Right renal cortex interstitium (tissue), 3 donors: ENCODE measurements at places on chromosomes 16 and 17.

DNA sequence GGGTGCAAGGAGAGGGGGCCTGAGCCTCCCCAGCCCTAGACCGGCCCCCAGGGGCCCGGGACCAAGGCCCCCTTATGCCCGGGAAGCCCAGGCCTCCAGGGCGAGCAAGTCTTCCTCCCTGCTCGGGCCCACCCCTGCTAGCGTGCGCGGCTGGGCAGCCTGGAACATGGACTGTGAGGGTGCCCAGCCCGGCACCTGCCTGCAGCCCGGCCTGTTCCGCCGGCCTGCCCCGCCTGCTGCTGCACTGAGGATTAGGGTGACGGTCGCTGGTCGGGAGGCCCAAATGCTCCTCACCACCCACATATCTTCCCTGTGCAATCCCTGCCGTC lies 6.0 kb downstream of the HS3ST6 start:
- no peak for DNase-seq

- no peak for DNase-seq
Observed at GRCh38 chr17:82371333-82372248, at the start of gene UTS2R. Gene UTS2R (plus strand): TSS chr17:82371765. CDS start chr17:82374325, 2,560 bp downstream.

DNA sequence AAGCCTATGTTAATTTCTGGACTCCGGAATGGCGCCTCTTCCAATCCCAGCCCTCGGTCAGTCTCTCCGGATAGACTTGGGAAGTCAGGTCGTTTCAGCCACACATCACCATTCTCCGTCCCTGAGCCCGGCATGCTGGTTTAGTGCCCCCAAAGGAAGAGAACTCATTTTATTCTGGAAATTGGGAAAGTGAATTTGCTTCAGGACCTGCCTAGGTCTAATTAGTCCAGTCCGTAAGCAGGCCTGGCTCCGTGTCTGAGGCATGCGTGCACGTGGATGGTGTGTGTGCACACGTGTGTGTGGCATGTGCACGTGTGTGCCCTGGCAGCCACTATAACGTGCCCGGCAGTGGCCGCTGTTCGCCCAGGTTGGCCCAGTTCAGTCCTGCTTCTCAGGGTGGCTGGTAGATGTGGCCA lies 77.4 kb downstream of the RPA1 start:
- no peak for DNase-seq

GRCh38 chr17:42116705-42117396 lies 4.3 kb downstream of the KAT2A start:
- peak; percentile 67 for DNase-seq

DNA sequence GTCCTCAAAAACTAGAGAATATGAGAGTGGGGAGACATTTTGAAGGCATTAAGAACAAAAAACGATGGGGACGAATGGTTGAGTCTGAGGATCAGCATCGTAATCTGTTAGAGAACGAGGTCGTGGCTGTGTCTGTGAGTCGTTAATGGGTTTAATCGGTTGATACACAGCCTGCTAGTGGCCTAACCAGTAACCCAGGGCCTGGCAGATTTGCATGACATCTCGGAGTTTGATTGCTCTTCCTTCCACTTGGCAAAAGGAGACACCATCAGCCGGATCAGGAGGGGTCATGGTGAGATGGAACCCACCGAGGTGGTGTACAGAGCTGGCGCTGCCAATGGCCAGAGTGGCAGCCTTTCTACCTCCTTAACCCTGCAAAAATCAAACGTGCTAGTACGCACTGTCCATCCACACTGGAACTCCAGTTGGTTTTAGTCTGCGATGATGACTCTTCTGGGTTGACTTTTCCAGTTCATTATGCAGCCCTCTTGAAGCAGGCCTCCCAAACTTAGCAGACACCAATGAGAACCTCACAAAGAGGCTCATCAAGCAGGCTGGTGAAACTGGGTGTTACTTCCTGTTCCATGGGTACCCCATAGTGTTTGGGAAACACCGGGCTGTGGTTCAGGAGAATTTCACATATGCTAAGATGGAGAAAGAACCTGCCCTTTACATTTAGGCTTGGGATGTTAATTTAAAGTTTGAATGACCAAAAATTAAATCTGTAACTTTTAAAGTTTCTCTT lies 4.1 kb downstream of the HS3ST3B1 start:
- DNase-seq, result no peak

- no peak for DNase-seq
Observed at GRCh38 chr17:65783845-65784334, 222.4 kb upstream of the AXIN2 start.

- no peak for DNase-seq
Observed at GRCh38 chr17:48642843-48643696, 16.9 kb upstream of the HOXB9 start.

- DNase-seq, result no peak
Observed at GRCh38 chr16:88144028-88144511, 192.8 kb downstream of the BANP start.

DNA sequence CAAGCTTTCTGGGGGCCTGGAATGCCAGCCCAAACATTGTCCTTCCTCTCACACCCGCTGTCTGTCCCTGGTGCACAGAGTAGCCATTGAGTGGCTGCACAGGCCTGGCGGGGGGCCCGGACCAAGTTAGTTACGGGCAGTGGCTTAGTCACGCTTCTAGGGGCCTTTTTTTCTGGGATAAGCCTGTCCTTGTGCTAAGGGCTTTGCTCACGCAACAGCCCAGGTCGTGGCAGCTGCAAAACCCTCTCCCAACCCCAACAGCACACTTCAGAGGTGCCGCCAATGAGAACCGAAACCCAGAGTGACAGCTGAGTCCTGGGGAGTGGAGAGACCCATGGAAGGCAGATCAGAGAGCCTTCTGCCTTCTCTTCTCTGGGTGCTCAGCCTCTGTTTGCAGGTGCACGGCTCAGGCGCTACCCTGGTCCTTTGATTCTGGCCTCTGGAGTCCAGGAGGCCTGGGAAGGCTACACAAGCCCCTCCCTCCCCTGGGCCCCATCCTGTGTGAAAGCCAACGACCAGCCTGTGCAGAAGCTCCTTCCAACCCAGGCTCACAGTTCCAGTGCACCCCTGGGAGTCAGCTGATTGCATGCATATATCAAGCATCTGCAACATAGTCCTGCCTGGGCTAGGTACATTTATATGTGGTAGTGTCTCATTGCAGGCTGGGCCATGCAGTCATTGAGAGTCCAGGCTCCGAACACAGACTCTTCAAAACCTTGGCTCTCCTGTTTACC lies 9.1 kb downstream of the WSCD1 start:
- DNase-seq, result no peak

GRCh38 chr16:88315543-88316105 lies 67.1 kb upstream of the ZNF469 start:
- no peak for DNase-seq

DNA sequence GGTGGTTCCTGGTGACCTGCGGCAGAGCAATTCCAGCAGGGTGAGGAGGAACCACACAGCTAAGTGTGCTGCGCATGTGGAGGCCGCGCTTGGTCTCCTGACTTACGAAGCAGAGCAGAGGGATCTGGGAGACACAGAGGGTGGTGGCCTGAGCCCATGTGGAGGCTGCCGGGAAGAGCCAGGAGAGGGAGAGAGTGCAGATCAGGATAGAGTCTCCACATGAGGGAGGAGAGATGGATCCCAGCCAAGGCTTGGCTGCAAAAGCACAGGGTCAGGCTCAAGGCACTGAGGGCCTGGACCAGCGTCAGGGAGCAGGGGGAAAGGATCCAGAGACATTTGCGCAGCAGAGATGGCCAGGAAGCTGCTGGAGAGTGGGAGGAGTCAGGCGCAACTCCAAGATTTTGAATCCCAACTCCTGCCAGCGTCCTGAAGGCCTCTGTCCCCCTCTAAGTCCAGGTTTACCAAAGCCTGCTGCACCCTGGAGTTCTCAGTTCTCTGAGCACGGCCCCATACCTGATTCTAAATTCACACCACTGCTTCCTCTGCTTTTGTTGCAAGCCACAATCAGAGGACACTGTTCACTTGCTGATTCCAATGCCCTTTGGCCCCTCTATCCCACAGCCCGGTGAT lies 11.3 kb upstream of the MLLT6 start:
- no peak for DNase-seq

DNA sequence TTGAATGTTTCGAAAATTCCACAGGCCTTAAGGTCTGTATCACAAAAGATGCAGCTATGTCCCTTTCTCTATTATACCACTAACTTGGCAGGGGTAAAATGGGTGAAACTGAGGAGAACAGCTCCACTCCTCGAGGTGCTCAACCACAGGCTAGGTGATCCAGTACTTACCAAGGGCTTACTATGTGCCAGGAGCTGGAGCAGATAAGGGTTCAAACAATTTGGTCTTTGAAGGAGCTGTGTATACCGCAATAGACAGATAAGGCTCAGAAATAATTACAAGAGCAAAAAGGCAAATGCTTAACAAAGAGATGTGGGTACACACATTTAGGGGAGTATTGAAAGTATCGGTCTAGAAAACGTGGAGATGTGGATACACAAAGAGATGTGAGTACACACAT lies 1.5 kb downstream of the XPO6 start:
- DNase-seq, result no peak

DNA sequence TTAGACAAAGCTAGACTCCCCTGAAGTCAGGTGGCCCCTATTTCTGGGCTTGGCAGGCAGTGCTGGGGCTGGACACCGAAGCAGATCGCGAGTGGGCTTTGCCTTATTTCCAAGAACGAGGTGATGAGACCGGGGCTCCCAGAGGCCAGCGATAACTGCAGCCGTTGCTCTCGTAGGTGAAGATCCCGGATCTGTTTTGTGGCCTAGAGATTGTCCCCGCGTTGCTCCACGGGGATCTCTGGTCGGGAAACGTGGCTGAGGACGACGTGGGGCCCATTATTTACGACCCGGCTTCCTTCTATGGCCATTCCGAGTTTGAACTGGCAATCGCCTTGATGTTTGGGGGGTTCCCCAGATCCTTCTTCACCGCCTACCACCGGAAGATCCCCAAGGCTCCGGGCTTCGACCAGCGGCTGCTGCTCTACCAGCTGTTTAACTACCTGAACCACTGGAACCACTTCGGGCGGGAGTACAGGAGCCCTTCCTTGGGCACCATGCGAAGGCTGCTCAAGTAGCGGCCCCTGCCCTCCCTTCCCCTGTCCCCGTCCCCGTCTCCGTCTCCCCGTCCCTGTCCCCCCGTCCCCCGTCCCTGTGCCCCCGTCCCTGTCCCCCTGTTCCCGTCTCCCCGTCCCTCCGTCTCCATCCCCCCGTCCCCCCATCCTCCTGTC lies 1.5 kb upstream of the TBCD start:
- no peak for DNase-seq

GRCh38 chr16:55136356-55137150 lies 187.4 kb upstream of the IRX6 start:
- no peak for DNase-seq

GRCh38 chr17:47218896-47219430 lies 9.8 kb downstream of the MYL4 start:
- no peak for DNase-seq

GRCh38 chr16:56191835-56192634 lies 746 bp downstream of the GNAO1 start:
- DNase-seq, result no peak

GRCh38 chr16:4389051-4389955 lies 17.7 kb downstream of the VASN start:
- no peak for DNase-seq

GRCh38 chr16:22977294-22977697 lies 163.3 kb downstream of the HS3ST2 start:
- DNase-seq, result no peak

- DNase-seq, result no peak
Observed at GRCh38 chr17:29078183-29079045, 35.5 kb downstream of the PIPOX start.

GRCh38 chr17:63701868-63702720 lies 2.2 kb upstream of the LIMD2 start:
- no peak for DNase-seq

GRCh38 chr16:1002399-1003166 lies 21.0 kb downstream of the SOX8 start:
- no peak for DNase-seq

DNA sequence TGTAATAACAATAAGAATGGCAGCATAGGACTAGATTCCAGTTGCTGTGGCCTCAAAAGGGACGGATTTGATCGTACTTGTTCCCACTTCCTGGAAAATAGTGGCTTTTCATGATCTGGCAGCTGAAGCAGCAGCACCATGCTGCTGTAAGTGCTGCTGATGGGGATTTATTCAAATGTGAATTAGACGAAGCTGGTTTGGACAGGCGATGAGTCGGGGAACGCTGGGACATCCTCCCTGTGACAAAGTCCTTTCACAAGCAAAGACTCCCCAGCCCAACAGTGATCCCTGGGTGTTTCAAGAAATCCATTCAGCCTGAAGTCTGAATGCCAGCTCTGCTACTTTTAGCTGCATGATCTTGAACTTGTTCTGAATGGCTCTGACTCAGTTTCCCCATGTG lies 88.6 kb upstream of the XYLT1 start:
- DNase-seq, result no peak
